ENCODE measurements at places on chromosomes 2 and 18.

GRCh38 chr2:111898703-111899514 is 502 bp downstream of the MERTK start:
- peak; percentile 9 for DNase-seq

DNA sequence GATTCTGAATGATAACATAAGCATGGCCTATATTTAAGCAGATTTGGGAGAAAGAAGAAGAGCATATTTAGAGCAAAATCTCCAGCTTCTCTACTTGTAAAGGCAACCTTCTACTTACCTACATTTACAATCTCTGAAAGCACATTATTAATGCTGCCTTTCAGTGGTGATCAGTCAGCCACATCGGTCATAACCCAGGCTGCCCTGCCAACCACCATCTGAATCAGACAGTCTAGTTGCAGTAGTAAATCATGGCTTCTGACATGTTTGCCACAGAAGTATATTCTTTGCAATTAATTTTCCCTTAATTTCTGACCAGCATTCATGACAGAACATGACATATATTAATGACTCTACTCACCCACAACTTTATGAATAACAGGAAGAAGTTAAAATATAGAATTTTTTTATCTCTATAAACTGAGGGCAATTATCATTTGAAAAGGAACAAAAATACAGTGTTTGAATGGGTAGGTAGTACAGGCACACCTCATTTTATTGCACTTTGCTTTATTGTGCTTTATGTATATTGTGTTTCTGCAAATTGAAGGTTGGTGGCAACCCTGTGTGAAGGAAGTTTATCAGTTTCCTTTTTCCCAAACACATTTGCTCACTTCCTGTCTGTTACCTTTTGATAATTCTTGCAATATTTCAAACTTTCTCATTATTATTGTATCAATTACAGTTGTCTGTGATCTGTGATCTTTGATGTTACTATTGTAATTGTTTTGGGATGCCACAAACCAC is 531.6 kb upstream of the CHAC2 start:
- DNase-seq, result no peak

GRCh38 chr2:151727593-151728552 is 6.4 kb downstream of the NEB start:
- no peak for DNase-seq

DNA sequence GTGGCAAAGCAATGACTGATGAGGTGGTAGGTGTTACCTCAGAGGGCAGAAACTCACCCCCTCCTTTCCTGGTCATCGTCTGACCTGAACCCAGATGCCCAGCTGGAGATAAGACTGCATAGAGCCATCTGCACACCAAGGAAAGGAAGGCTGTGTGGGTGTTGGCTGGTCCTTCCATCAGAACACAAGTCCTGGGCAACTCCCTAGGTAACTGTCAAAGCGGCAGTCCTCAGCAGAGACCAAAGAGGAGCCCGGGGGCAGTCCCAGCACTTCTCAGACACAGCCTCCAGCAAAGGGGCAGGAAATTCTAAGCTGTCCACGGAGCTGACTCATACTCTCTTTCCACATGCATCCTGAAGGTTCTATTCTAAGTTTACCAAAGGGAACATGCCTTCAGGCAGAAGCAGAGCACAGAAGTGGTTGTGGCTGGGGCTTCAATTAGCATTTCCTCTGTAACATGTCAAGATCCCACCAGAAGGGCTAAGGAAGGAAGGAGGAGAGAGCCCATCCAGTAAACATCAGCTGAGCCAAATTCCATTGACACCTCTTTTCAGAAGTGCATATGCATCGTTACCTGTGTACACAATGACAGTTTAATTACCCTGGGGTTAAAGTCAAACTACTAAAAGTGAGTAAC is 54.7 kb downstream of the SPRED2 start:
- DNase-seq, result no peak

DNA sequence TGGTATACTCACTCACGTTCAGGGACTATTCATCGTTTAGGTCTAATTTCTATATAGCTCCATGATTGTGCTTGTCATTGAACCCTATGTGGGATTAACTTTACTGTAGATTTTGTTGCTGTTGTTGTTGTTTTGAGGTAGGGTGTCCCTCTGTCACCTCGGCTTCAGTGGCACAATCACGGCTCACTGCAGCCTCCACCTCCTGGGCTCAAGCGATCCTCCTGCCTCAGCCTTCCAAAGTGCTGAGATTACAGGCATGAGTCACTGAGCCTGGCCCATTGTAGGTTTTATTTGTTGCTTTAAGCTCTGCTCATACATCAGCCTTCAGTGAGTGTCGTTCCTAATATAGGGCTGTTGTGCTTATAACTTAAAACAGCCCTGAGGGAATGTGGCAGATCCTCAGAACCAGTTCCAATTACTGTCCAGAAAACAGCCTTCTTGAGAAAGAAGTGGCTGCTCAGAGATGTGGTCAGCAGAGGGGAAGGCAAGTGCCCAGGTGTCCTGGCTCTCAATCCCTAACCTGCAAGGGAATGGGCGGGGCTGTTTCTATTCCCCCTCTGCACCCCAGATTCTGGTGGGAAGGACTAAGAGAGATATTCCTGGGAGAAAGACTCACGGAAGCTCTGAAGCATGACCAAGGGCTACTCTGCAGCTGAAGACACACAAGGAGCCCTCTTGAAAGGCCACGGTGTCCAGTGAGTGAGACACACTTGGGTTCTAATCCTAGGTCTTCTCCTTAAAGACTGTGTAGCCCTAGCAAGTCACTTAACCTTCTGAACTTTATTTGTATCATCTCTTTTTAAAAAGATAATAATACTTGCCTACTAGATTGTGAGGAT is 79.6 kb upstream of the LCLAT1 start:
- no peak for DNase-seq

Data from activated CD4-positive, alpha-beta T cell treated with anti-CD3 and anti-CD28 coated beads, Interleukin-2, amount 50 U/mL, for 1 hour (primary cell).